ENCODE measurements at places on chromosomes 16 and 17. TPM values are rescaled to one million over a fixed set of nuclear protein-coding genes. Genes with fewer than 3 reads are reported as not detected.

DNA sequence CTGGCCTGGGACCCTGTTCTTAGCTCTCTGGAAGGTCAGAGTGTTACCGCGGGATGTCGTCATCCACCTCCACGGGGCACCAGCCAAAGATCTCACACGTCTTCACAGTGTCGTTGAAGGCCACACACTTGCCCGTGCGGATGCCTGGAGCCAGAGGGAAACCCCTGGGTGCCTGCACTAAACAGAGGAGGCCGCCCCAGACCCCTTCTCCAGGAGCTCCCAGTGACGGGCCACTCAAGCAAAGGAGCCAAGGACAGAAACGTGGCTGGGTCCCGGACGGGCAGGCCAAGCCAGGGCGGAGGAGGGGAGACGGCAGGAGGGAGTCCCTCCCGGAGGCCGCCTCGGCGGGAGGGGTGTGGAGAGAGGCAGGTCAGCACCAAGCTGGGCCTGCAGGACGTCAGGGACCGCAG lies 11.0 kb upstream of the CAMKK1 start:
- no peaks in the 10 kb centered on the region for H3K4me1 ChIP-seq
- no peak for DNase-seq
- H3K27me3 ChIP-seq = no peaks in the 10 kb centered on the region
- H3K4me3 ChIP-seq = no peak overlapping the region

DNA sequence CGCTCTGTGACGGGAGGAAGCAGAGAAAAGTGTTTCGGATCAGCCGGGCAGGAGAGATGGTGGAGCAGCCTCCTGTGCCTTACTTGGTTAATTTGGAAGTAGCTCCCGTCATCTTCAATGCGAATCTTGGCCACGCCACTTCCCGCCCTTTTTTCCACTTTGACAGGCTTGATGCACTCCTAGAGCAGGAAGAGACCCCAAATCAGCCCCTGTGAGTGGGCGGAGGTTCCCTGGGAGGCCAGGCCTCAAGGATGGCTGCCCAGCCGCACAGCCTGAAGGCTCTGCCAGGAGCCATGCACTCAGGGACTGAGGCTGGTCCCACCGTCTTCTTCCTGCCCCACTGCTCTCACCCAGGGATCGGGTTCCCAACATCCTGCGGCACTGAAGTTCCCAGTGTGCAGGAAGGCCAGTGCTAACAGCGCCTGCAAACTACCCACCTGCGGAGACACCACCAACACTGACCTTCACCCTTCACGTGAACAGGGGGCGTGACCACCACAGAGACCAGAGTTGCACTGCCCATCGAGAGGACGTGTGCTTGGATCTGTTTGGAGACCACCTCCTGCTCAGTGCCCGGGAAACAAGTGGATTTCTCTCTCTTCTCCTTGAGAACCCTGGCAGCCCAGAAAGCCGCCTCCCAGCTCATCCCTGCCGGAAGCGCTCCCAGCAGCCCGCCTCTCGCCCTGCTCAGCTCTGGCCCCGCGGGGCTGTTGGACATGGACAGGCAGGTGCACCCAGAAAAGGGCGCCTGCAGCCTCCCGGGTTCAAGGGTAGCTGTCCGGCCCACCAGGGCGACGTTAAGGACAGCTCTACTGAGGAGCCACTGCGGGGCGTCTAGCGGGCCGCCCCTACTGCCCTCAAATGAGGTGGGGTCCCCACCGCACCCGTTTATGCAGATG lies 988 bp downstream of the CIAO3 start:
- peak overlapping the region; percentile 95 for H3K4me3 ChIP-seq
- no peaks in the 10 kb centered on the region for H3K27me3 ChIP-seq
- DNase-seq = no peak

DNA sequence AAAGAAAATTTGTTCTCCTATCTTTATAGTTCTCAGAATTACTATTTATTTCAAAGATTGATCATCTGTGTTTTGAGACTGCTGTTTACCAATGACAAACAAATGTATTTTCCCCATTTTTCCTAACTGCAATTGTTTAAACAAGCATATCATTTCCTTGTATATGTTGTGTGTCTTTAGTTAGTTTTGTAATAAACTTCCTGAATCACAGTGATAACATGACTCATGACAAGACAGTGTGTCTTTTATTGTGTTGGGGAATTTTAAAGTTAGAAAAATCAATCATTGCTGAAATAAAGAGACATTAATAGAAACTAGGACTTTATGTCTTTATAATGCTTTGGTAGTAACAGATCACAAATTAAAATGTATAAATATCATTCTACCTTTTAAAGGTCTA lies 348.5 kb downstream of the KCNJ2 start:
- H3K36me3 ChIP-seq = no peaks in the 10 kb centered on the region
- no peaks in the 10 kb centered on the region for H3K4me1 ChIP-seq
- no peak for DNase-seq
- H3K27ac ChIP-seq = no peak overlapping the region
- no peaks in the 10 kb centered on the region for H3K27me3 ChIP-seq

DNA sequence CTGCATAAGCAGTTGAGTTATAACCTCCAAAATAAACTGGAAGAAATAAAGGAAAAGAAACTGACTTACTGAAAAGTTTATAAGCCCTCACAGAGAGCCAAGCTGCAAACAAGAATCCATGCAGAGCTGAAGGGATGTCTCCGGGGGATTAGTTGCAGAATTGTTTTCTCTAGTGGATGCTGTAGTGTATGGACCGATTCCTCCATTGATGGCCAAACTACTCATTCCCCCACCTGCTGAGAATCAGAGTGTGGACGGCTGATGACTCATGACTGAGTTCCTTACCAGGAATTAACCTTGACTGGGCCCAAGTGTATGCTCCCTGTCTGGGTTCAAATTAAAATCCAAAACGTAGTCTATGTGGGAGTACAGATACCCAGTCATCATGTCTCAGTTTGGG lies 93.9 kb upstream of the CDH8 start:
- H3K4me1 ChIP-seq = no peaks in the 10 kb centered on the region
- no peak overlapping the region for H3K4me3 ChIP-seq
- no peak overlapping the region for H3K27ac ChIP-seq
- H3K36me3 ChIP-seq = no peaks in the 10 kb centered on the region
- no peak for DNase-seq
- H3K27me3 ChIP-seq = no peaks in the 10 kb centered on the region

DNA sequence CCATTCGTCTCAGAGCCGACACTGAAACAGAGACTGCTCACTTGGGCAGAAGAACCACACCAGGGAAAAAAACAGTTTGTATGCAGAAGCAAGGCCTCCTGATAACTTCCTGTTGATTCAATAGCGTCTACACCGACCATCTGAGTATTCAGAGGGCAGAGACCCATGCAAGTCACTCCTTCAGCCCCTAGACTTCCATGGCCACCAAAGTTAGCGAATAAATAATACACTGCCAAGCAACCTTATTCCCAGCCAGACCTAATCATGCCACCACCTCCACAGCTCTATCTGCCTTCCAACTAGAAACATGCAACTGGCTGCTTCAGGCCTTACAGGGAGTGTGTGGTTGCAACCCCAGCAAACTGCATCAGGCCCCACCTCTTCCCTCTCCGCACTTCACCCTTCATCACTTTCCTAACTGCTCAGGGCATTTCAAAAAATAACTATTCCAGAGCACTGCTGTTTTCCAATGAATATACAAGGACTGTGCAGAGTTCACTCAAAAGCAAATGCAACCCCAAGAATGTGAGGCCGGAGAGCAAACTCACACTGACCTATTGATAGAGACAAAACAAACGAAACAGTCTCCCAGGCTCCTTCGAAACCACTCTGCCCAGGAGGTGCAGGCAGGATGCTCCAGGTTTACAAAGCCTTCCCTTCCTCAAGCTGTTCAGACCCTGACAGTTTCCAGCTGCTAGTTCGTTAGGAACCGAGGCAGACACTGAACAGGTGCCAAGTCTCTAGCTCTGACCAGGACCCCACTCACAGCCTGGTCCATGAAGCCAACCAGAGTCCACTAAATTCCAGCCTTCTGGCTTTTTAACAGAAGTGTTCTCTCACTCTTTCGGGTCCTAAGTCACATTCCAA lies 3.6 kb downstream of the USP7 start:
- no peaks in the 10 kb centered on the region for H3K36me3 ChIP-seq
- peak overlapping the region; percentile 31 for H3K27ac ChIP-seq
- H3K4me3 ChIP-seq = peak overlapping the region; percentile 13
- peaks cover 52% of the 10 kb centered on the region for H3K4me1 ChIP-seq
- peaks cover 12% of the 10 kb centered on the region for H3K27me3 ChIP-seq
- peak; percentile 50 for DNase-seq

DNA sequence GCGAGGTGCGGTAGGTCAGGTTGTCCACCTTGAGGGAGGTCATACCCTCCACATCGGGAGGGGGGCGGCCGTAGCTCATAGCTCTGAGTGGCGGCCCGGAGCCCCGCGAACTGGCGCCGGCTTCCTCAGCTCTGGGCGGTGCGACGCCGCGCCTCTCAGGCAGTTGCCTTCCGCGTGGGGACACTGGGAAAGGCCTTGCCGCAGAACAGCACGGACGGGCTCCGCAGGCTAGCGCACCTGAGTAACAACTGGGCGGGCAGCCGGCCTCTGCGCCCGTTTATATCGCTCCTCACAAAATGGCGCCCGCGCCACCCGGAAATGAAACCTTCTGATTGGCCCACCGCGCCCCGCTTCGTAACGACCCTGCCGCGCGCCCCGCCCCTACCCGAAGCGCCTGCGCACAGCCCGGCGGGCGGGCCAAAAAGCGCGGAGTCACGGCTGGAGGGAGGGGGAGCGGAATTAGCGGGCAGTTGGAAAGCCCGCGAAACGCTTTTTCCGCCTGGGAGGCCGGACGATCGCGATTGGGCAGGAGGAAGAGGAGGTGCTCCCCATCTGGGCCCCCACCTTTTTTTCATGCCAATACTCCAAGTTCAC lies at the start of gene SRSF2:
Gene SRSF2 (minus strand): TSS at position 250 of the 594 bp plus-strand sequence. CDS start 171 bp downstream, at position 79.
- DNase-seq = peak; percentile 99
- H3K27me3 ChIP-seq = no peaks in the 10 kb centered on the region
- peak within 1 kb of the TSS; percentile 99 for H3K27ac ChIP-seq
- H3K36me3 ChIP-seq = peaks cover 39% of the 10 kb centered on the region
- H3K4me1 ChIP-seq = peaks cover 27% of the 10 kb centered on the region

Gene TMEM97
- total RNA-seq = 126 TPM

Gene ABCC6
- total RNA-seq = 0.79 TPM

Gene TAT
- not detected for total RNA-seq

Gene HID1
- total RNA-seq = 5.0 TPM

Gene CLEC10A
- total RNA-seq = not detected

- peaks cover 31% of the 10 kb centered on the region for H3K4me1 ChIP-seq
- DNase-seq = no peak
- peak overlapping the region; percentile 42 for H3K4me3 ChIP-seq
- no peak overlapping the region for H3K27ac ChIP-seq
These were observed 1.9 kb upstream of the CDH3 start for GRCh38 chr16:68643227-68643626.

DNA sequence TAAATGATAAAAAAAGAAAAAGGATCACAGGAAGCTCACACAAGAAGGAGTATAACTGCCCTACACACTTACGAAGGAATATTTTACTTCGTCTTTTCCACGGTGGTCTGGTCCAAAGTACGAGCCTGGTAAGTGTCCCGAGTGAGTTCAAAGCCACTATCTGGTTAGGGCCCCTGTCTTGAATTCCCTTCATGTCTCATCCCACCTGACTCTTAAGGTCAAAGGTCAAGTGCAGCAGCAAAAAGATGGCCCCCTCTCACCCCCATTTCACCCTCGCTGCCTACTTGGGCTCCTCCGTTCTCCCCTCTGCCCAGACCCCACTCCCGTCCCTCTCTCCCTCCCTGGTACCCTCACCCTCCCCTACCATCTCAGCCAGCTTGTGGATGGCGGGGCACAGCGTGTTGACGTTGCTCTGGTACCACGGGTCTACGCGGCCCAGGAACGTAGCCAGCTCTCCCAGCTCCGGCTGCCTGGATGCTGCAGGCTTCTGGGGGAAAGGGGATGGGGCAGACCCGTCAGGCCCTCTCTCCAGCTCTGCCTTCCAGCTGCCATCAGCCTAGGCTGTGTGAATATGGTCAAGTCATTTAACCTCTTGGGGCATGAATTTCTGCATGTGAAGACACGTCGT lies 27.8 kb upstream of the MFSD6L start:
- H3K36me3 ChIP-seq = no peaks in the 10 kb centered on the region
- H3K27ac ChIP-seq = no peak overlapping the region
- no peak for DNase-seq
- no peak overlapping the region for H3K4me3 ChIP-seq

- H3K4me1 ChIP-seq = peaks cover 16% of the 10 kb centered on the region
- H3K27me3 ChIP-seq = no peaks in the 10 kb centered on the region
- no peaks in the 10 kb centered on the region for H3K36me3 ChIP-seq
- no peak overlapping the region for H3K27ac ChIP-seq
- DNase-seq = no peak
- H3K4me3 ChIP-seq = no peak overlapping the region
These were observed 47.1 kb downstream of the TEX2 start for GRCh38 chr17:64216000-64216337.

DNA sequence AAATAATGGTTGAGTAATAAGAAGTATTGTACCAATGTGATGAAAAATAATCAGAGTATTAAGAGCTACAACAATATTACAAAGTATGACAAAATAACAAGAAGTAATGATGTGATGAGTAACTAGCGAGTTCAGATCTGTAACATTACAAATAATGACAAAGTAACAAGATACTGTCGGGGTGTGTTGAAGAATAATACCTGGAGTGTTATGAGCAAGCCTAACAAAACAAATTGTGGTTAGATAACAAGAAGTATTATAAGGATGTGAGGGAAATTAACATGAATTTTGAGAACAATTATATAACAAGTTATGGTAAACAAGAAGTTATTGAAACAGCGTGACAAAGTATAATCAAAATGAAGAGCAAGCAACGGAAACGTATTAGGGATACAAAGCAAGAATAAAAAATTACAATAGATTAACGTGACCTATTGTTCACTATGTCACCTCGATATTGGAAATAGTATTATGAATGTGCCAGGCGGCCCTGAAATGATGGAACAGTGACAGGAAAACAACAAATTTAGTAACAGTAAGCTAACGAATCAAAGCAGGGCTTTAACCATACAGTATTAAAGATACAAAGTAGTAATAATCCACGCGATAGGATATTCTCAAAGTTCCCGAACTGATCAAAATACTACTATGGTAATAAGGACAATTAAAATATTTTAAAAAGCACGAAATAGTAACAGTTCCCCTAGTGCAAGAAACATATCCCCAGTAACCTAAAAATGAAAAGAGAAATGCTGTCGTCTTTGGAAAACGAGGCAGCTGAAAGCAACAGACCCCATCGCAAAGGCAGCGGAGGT lies 1.6 kb downstream of the TBX4 start:
- peaks cover 100% of the 10 kb centered on the region for H3K27me3 ChIP-seq
- DNase-seq = no peak
- peaks cover 17% of the 10 kb centered on the region for H3K4me1 ChIP-seq
- no peak overlapping the region for H3K27ac ChIP-seq

Gene RNF112
- total RNA-seq = 0.86 TPM
